ENCODE measurements at places on chromosomes 16 and 17.
A peak's percentile ranks its signal among the peaks of the same experiment; 100 is the strongest.

DNA sequence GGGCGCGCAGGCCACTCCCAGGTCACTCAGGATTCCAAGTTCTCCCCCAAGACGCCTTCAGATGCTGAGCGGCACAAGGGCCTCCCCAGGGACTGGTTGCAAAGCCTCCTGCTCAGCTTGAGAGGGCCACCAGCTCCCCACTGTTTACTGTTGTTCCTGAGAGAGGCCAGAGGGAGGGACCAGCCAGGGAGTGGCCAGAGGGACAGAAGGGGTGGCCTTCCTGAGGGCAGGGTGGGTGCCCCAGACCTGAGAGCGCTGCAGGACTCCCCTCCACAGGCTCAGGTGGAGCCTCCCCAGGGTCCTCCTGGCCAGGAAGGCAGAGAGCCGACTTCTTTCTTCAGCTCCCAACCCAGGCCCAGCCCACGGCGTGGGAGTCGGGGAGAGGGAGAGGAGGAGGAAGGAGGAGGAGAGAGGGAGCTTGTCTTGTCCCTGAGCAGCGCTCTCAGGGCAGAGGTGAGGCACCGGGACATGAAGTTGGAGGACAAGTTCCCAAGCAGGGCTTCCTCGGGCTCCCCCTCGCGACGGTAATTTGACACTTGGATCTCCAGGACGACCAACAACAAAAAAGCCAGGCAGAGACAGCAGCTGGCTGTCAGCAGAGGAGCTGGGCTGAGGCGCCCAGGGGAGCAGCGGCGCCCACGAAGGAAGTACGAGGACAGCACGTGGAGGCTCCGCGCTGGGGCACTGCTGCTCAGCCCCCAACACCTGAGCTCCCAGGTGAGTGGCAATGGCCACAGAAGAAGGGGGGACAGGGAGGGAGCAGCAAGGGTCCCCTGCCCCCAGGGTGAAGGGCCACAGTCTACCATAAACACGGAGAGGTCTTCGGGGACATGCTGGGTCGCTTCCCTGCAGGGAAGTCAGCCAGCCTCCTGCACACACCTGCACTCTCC is 497 bp downstream of the SMIM5 start:
- peak; percentile 38 for DNase-seq

DNA sequence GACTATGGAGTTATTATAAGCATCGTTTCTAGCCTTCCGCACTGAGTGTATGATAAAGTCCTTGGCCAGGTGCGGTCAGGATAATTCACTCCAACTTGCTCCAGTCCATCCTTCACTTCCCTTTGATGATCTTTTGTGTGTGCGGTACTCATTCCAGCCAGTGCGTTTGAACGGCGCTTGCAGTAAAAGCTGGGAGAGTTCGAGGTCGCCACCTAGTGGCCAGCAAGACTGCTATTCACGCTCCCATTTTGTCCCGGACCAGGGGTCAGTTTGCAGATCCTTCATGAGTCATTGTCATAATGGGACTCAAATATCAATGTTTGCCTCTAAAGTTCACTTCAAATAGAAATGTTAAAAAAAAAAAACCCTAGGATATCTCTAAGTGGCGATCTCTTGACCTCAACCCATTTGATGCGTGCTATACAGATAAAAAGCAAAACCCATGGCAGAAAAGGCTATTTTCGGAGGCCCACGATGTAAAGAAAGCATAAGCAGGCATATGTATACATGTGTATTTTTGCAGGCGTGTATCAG is 417.1 kb downstream of the TMEM114 start:
- no peak for DNase-seq

DNA sequence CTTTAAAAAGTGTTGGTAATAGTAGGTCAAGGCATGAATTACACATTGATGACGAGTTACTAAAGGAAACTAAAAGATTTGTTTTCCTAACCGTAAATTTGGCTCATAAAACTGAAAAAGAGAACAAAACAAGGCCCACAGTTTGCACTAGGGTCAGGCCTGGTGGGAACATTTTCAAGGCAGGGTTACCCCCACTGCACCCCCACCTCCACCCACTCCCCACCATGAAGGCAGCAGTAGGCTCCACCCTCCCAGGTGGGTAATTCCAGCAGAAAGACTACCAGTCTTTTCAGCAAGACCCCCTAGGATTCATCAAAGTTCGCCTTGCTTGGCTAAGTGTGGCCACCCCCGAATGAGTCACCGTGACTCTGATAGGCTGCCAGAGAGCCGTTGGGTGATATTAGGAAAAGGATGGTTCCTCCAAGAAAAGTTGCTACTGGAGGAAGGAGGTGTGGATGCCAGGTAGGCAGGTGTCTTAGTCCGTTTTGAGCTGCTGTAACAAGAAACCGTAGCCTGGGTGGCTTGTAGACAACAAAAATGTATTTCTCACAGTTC is 8.6 kb downstream of the DNAAF1 start:
- no peak for DNase-seq

DNA sequence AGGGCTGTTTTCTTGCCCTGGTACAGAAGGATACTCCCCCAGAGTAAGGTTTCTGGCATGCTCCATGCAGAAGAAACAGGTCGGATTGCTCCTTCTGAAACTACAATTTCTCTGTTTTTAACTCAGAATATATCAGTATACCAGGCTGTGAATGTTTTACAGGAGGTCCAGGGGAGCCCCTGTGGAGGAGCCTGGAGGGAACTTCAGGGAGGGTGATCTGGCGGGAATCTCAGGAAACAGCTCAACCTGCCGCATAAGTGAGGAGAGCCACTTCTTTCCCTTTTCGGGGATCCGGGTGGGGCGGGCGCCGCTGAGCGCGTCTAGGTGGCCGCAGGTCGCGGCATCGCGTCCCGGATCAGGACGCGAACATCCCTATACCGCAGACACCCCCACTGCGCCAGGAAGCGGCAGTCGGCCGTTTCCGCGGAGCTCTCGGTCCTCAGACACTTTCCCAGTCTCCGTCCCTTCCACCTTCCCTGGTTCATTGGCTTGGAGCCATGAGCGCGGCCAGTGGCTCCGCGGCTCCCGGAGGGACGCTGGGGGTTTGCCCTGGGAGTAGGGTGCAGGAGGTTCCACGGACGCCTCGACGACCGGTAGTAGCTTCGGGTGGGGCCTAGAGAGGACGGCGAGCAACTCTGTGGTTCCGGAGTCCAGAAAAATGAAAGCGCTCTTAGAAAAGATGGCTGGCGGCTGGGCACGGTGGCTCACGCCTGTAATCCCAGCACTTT is 3.1 kb upstream of the ZNF764 start:
- no peak for DNase-seq

DNA sequence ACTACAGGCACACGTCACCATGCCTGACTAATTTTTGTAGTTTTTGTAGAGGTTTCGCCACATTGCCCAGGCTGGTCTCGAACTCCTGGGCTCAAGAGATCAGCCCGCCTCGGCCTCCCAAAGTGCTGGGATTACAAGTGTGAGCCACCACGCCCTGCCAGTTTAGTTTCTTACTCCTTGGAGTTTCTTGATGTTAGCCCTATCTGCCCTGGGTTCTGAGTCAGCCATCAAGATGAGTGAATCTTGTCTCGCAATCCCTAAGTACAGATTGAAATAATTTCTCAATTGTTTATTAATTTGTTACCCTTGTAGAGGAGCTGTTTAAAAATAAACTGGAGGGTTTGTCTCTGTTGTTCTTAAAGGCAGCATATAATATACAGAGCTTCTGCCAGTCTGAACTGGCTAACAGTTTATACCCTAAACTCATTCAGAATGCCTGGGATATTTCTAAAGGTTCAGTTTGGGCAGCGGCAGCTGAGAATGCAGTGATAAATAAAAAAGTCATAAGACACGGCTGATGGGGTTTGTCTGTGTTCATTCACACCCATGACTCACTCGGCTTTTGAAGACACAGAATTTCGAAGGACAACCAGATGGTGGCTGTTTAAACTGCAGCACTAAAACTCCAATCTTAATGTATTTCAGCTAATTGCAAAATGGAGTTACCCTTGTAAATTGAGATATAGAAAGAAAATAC is 39.6 kb downstream of the GPRC5B start:
- DNase-seq: no peak

GRCh38 chr17:50790618-50791017 is 23.3 kb upstream of the ANKRD40CL start:
- DNase-seq: no peak

DNA sequence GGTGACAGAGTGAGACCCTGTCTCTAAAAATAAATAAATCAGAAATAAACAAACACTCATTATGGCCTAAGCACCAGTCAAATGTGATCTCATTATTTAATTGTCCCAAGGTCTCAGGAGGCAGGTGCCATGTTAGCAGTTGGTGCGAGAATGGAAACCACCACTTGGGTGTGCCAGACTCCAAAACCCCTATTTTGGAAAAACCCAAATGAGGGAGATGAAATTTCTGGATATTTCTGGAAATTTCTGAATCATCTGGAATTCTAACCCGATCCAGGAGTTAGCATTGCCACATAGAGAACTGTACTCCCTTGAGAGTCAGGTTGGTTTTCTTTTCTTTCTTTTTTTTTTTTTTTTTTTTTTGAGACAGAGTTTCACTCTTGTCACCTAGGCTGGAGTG is 264.0 kb downstream of the XYLT1 start:
- DNase-seq: no peak

DNA sequence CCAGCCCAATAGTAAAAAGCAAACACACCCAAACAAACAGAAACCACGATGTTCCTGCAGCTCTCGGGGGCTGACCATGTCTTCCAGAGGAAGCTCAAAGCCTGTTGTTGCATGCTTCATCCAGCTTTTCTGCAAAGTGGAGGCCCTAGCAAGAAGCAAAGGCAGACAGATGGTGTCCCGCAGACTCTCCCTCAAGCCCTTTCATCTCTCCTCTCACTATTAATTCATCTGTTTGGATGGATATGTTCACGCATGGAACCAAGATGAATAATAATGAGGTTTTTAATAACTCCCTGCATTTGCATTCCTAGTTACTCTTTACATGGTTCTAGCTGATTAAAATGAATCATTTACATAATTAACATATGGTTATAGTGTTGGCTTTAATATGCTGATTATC is 36.6 kb downstream of the RBFOX1 start:
- DNase-seq: no peak

GRCh38 chr16:473046-474043 is 47.9 kb downstream of the RAB11FIP3 start:
- DNase-seq: no peak

- DNase-seq: no peak
Measured at GRCh38 chr17:5630434-5630833, 46.1 kb upstream of the NLRP1 start.

DNA sequence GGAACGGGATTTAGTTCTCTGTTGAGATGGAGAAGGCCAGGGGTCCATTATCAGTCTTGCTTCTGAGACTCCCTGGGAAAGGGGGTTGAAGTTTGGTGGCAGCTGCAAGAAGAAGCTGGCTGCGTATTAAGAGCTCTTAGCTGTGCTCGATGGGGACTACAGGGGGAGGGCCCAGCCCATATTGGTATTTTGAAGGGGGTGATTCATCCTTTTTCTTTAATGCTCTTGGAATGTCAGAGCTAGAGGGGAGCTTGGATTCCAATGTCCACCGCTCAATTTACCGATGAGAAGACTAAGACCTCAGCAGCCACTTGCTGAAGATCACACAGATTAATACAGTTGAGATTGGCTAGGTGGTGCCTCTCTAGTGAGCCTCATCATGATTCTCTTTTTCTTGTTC is 5.0 kb downstream of the NOG start:
- DNase-seq: no peak

GRCh38 chr17:29469276-29469675 is 79.1 kb downstream of the TAOK1 start:
- DNase-seq: no peak

DNA sequence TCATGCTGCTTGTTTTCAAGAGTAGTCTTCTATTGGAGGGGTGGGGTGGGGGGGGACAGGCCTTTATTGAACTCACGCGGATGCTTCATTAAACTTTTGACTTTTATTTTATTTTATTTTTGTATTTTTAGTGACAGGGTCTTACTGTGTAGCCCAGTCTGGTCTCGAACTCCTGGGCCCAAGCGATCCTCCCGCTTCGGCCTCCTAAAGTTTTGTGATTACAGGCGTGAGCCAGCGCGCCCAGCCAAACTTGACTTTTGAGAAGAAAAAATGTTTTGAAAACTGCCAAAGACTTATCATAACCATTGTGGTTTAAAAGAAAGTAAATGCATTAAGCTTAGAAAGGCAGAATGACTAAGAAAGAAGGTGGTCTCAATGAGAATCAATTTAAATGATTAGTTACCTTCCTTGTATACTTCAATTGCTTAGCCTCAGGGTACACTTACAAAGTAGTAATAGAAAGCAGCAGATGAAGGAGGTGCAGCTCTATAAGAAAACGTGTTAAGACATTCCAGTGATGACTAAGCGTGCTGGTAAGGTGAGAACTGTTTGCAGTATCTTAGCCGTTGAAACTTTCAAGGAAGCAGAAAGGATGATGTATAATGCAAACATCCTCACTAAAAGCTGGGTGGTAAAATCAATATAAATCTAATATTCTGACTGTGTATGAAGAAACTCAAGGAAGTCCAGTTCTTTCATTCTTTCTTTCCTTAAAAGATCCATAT is 1.2 kb downstream of the AP2B1 start:
- DNase-seq: no peak

DNA sequence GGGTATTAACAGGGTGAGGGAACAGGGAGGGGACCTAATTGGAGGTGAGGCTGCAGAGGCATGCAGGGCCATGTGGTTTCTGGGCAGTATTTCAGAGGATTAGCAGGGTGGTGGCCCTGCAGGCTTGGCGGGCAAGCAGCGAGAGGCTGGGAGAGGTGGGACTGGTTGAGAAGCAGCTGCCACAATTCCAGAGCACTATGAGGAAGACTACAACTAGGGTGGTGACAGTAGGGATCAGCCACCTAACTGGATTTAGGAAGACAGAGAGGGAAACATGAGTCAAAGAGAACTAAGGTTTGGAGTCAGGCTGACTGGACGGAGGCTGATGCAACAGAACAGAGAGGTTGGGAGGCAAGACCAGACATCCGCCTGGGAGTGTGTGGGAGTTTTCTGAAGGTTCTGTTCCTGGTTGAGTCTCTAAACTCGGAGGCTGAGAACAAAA is 12.3 kb downstream of the ALOXE3 start:
- DNase-seq: no peak

GRCh38 chr17:70115126-70115525 is 40.1 kb downstream of the KCNJ16 start:
- no peak for DNase-seq

DNA sequence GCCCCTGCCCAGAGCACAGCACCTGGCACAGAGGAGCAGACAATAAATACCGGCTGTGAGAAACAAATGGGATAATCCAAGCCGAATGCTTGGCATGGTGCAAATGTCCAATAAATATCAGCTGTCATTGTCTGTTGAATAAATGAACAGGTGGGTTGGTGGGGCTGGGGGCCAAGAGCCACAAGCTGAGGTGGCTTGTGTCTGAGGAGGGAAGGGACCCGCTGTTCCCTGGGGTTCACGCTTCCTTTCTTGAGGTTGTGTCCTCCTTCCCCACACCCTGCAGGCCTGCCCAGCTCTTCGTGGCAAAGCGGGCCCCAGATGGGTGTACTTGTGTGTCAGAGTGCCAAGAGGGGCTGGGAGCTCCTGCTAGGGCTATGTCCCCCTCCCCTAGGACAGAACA is 38.6 kb downstream of the ARHGAP27 start:
- DNase-seq: no peak

- no peak for DNase-seq
Measured at GRCh38 chr17:71383091-71383490, 737.7 kb upstream of the SOX9 start.

Measured in thoracic aorta (tissue), 2 donors.